ENCODE measurements at places on chromosomes 5 and 9. TPM values are rescaled to one million over a fixed set of nuclear protein-coding genes. Genes with fewer than 3 reads are reported as not detected.
A peak's percentile ranks its signal among the peaks of the same experiment; 100 is the strongest.

The TAS2R1 gene
- not detected for total RNA-seq

The CTSV gene
- 9.6 TPM for total RNA-seq

GRCh38 chr5:132425975-132426524 is 56.5 kb downstream of the SLC22A5 start:
- DNase-seq: no peak

- no peak for DNase-seq
Measured at GRCh38 chr5:151680944-151681427, 5.7 kb downstream of the SPARC start.

DNA sequence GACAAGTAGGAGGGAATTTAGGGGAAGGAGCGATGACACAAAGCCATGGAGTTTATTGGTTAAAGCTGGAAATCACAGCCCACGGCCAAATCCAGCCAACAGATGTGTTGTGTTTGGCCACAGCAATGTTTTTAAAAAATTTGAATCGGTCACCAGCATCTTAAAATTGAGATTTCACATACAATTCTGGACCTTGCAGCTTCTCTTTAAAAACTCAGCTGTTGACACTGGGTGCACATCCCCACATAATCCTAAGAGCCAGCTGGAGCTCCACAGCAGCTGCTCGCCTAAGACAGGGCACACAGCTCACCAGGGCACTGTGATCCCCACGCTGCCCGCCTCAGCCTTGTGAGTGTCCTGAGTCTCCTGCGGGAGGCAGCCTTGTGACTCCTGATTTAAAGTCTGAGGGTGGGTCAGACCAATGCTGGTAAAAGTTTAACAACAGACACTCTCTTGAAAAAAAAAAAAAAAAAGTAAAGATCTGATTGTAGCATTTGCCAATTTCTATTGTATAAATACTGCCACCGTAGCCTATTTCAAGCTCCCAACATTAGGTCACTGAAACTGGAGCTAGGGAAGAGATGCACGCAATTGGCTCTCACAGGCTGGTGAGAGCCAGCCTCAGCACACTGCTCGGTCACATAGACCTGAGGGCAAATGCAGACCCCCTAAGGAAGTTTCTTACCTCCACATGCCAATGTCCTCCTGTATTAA is 124.8 kb downstream of the HSD17B3 start:
- no peak for DNase-seq

GRCh38 chr5:76601470-76601869 is 21.7 kb downstream of the F2RL2 start:
- DNase-seq: no peak

DNA sequence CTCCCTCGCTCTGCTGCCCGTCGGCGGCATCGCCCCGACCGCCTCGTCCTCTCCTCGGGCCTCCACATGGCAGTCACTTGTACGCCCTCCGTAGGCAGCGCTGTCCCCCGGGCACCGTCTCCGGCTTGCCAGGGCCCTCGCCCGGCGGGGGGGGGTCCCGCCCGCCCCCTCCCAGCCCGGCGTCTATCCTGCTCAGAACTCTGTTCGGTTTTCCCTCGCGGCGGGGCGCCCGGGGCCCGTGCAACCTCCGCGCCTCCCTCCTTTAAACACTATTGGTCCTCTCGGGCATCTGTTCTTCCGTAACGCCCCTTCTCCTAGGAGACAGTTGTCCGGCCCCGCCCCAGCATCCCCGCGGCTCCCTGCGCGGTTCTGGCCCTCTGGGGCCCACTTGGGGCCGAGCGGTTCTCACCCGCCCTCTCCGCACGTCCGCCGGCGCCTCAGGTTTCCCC is 831 bp downstream of the ODF2 start:
- DNase-seq: no peak

DNA sequence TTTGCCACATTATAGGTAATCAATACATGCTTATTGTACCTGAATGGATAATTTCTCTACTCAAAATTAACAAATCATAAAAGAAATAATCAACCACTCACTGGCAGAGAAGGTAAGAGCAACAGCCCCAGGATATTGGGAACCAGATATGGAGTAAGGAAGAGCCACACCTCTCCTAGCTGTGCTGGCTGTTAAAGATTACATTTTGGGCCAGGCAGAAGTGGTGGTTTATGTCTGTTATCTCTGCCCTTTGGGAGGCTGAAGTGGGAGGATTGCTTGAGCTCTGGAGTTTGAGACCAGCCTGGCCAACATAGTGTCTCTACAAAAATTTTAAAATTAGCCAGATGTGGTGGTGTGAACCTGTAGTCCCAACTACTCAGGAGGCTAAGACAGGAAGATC is 56.4 kb downstream of the BHMT start:
- no peak for DNase-seq

DNA sequence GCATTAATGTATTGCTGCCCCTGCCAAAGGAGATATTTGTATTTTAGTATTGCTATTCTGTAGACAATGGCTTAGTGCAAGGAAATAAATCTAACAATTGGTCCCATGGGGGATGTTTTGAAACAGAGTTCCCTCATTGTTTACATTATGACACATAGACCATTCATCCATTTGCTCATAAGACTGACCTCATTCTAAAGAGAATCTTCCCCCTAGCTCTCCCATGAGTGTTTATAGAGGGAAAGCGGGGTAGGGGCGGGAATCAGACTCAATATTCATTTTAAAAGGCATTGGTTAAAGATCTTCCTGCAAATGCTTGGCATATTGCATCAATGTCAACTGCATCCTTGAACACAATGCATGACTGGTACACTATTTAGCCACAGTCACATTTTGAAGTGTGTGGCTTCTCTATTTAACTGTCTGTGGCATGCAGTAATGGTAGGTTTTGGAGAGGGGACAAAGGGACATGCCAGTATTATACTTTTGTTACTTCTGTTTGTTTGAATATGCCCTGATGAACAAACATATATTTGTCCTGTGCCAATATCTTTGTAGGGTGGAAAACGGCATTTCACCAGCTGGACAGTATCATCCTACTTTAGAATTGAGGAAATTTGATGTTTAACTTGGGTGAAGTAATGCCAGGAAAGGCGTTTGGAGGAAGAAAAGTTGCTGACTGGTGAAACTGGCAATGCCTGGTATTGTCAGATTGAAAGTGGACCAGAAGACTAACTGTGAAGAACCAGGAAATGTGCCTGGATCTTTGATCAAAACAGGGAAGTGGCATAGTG is 84.1 kb upstream of the MEGF10 start:
- DNase-seq: peak; percentile 40

DNA sequence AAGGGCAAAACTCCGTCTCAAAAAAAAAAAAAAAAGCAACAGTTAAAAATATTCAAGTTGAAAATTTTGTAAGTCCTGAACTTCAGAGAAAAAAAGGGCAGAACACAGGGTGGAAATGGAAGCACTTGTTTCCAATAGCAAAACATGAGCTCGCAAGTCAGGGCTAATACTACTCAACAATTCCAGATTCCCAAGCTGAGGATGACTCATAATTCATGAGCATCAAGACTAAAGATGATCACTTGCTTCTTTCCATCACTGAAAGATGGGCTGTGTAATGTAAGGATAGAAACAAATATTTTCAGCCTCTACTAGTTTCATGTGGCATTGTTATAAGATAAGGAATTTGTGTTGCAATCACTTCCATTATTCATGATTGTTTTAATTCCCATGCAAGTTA is 33.5 kb upstream of the FST start:
- no peak for DNase-seq

GRCh38 chr9:93884808-93885207 is 70.3 kb downstream of the BARX1 start:
- no peak for DNase-seq
